HepG2 (cell line): ENCODE measurements at places on chromosomes 16 and 17.

DNA sequence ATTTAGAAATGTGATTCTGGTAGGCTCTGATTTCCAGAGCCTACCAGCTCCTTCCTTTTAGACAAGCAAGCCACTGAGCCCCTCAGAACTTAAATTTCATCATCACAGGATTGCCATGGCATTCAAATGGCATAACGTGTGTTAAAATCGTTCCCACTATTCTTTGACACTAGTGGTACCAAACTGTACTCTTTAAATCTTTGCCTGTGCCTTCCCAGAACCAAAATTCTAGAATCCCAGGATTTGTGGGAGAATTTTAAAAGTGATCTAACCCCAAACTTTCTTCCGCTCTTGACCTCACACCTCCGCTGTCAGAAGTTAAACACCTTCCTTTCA, 287 bp upstream of the INTS2 start:
- DNase-seq, result no peak

- no peak for DNase-seq
Measured at GRCh38 chr16:70713342-70713741, 27.5 kb upstream of the MTSS2 start.

GRCh38 chr16:80202831-80203413, 337.9 kb upstream of the DYNLRB2 start:
- DNase-seq, result no peak

DNA sequence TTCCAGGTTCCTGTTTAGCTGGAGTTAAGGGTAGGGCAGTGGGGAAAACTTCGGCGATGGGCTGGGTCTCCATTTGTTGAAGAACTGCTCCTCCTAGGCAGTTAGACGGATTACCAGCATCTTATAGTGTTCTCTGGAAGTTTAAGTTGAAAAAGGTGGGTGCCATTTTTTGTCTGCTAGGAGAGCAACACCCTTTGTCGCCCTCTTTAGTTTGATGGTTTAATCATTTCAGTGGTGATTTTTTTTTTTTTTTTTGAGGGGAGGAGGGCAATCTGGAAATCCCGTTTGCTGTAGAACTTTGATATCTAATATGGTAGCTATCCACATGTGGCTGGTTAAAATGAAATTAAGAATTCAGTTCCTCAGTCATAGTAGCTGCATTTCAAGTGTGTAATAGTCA, 4.1 kb downstream of the UBFD1 start:
- DNase-seq, result no peak

DNA sequence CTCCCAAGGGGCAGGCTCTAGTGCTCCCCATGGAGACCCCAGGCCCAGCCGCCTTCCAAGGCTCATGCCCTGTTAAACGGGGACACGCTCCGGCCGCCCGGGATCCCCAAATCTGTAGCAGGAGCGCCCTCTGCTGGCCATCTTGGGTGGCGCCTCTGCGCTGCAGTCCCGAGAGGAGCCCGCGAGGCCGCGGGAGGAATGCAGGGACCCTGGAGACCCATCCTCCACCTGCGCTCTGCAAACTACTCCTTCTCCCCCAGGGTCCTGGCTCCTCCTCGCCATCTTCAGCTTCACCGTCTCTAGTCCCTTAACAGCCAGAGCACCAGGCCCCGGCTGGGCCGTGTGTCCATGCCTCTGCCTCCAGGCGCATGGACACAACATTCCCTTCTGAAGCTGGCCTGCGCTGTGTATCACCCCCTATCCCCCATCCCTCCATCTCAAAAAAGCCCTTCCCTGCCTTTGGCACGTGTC, 23.6 kb upstream of the KRT17 start:
- DNase-seq, result peak; percentile 69

GRCh38 chr17:67576471-67577115, 141.1 kb upstream of the NOL11 start:
- no peak for DNase-seq

DNA sequence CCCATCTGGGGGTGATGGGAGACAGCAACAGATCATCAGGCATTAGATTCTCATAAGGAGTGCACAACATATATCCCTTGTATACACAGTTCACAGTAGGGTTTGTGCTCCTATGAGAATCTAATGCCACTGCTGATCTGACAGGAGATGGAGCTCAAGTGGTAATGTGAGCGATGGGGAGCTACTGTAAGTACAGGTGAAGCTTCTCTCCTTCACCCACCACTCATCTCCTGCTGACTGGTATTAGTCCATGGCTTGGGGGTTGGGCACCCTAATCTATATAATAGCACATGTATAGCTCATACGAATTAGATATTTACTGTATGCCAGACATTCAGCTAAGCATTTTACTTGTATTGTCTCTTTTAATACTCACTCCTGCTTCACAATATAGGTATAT, 101.7 kb downstream of the MAP2K6 start:
- no peak for DNase-seq

DNA sequence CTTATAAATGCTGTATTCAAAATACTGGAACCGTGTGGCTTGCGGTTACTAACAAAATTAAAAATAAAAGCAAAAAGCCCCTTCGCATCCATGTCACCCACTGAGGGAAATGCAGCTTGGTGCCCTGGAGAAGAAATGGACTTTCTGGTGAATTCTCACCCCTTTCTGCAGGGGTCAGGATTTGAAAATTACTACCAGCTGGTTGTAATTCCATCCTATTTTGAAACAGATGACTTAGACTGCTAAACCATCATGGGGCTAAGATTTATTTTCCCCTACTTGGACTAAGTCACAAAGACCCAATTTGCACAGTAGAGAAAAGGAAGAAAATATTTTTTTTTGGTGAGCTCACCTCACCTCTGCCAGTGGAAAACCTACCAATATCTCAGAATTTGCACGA, 111.4 kb upstream of the MYOCD start:
- no peak for DNase-seq

DNA sequence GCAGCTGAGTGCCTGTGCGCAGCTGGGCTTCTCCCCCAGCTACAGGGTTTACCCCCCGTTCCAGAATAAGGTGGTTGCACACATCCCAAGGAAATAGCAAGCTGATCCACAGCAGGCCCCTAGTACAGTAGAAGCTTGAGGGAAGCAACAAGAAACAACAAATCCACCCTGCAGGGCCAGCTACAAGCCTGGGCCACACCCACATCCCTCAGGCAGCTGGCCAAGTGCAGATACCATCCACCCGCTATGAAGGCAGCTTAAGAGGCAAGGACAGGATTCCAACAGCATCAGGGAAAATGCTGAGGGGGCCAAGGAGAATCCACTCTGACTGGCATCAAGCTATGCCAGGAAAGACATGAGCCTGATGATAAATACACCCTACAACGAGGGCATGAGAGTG, 66.9 kb upstream of the RCVRN start:
- no peak for DNase-seq

DNA sequence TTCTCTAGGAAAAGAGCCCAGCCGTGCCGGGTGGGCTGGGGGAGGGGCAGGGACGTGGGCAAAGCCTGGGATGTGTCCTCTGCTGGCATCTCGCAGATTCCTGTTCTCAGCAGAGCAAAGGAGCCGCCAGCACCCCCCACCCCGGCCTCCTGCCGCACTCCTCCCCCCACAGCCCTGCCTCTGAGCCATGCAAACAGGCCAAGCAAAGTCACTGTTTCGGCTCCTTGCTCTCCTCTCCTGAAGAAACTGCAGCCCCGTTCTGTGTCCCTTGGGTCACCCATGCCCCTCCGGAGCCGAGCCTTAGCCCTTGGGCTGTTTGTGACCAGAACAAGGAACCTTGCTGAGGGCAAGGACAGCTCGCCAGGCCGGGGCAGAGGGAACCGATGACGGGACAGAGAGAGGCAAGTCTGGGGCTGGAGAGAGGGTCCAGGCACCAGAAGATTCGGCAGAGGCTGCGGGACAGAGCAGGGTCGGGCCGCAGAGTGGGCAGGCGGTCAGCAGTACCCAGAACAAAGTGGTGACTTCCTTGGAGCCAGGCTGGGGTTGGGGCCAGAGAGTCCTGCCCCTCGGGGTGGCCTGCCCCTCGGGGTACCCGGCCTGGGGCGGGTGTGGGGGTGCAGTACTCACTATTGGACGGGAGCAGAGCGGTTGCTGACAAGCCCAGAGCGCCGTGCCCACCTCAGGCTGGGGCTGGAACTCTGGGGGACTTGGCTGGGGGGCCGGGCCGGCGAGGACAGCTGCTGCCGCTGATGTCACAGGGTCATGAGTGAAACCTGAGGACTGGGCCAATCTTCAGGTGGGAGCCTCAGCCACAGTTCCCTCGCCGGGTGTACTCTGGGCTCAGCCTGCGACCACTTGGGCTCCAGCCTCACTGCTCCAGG, 9.2 kb upstream of the PRR29 start:
- DNase-seq, result no peak

DNA sequence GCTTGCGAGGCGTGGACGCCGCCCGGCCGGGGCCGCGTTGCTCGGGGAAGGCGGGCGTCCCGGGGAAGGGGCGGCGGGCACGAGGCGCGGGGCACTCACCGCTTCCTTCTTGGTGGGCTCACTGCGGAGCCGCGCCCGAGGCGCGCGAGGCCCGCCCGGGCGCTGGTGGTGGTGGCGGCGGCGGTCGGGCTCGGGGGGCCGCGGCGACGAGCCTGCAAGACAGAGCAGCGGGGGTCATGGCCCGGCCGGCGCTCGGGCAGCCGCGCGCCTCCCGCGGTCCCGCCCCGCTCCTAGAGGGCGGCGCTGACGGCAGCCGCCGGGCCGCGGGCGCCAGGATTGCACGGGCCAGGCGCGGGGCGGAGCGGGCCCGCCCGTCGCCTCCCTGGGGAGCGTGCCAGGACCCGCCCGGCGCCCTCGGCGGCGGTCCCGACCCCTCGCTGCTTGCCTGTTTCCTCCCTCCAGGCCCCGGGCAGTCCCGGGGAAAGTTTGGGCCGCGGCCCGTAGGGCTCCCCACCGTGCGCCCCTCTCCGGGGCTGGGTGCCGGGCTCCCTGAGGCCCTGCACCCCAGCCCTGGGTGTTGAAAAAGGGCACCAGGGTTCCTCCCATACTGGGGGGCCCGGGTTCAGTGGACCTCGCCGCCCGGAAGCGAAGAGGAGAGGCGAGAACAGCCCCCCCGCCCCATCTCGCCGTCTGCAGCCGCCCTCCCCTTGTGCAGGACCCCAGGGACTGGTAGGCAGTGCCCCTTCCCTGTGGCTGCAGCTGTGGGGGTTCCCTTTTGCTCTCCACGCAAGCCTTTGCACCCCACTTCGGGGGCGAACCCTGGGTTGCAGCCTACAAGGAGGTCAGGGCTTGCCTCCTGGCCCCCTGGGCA, at the start of gene C16orf74:
C16orf74 (minus strand) TSS at position 270 of the 871 bp plus-strand sequence. CDS start 15,879 bp downstream, outside the sequence.
- DNase-seq, result no peak
